ENCODE measurements at places on chromosomes 3 and 15.

- DNase-seq: no peak
These were observed 33.6 kb downstream of the GOLGA6L10 start for GRCh38 chr15:82315519-82316246.

GRCh38 chr3:52217409-52217805, 8.0 kb downstream of the TLR9 start:
- no peak for DNase-seq

GRCh38 chr3:64022451-64023186, 675 bp downstream of the PSMD6 start:
- DNase-seq: no peak

DNA sequence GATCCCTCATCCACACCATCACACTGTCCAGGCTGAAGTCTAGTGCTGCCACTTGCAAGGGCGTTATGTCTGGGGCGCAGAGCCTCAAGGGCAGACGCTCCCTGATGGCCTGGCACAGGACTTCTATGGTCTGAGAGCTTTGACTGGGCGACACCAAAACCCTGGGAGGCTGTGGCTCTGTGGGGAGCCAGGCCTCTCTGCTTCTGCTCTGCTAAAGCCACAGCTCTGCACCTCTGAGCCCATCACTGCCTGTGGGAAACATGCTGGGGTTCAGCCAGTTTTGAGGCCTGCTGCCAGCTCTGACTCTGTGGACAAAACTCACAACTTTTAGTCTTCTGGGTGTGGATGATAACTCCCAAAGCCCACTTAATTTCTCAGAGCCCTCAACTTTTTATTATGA, 6.3 kb upstream of the LCTL start:
- no peak for DNase-seq

DNA sequence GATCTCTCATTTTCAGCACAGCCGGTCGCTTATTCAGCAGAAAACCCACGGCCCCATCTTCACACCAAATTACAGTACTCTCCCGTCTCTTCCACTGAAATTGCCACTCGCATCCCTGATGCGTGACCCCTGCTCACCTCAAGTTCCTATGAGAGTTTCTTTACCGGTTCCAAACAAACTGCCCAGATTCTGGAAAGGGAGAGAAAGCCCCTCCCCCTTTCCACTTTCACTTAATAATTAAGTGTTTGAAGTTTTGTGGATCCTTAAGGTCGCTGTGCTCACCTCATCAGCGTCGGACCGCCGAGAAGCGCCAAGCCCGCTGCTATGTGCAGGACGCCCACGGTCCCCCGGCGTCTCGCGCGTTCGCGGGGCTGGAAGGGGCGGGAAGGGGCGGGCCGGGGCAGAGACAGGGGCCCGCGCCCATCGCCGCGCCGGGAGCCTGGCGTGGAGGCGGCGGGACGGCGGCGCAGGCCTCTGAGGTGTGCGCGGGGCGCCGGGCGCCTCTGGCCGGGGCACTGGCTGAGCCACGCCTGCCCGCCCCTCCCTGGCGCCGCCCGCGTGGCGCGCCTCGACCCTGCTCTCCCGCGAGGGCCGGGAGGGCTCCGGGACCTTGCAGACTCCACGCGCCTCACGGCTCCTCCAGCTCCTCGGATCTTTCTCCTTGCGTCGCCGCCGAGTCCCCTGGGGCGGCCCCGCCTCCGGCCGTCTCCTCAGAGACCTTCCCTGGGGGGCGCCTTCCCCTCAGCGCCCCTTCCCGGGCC, at the start of gene GPR156:
Gene GPR156 (minus strand): TSS at position 476 of the 761 bp plus-strand sequence. CDS start 41,124 bp downstream, outside the sequence.
- no peak for DNase-seq

DNA sequence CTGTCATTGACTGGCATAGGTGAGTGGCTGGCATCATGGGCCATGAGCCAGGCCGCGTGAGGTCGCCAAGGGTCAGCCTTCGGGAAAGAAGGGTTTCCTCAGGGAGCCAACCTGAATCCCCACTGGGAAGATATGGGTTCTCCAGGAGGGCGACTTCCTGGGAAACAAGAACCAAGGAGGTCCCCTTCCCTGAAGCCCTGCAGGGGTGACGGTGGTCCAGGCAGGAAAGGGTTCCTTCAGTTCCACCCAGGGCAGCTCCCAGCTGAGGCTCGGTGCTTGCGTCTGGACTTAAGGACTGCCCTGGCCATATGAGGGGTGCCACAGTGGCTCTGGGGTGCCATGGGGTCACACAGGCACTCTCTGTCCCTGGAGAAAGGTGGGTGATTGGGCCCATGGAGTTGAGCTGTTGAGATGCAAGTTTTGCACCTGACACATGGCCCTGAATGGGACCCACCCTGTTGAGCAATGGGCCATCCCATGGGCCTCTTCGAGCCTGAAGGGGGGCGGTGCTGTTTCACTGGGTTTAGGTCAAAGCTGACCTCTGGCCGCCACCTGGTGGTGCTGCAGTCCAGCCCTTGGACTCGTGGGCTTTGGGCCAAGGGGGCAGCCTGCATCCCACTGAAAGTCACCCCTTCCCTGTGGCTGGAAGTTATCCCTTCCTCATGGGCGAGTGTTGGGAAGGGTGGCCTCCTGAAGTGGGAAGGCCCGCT, 228.1 kb downstream of the SNRPN start:
- DNase-seq: no peak

DNA sequence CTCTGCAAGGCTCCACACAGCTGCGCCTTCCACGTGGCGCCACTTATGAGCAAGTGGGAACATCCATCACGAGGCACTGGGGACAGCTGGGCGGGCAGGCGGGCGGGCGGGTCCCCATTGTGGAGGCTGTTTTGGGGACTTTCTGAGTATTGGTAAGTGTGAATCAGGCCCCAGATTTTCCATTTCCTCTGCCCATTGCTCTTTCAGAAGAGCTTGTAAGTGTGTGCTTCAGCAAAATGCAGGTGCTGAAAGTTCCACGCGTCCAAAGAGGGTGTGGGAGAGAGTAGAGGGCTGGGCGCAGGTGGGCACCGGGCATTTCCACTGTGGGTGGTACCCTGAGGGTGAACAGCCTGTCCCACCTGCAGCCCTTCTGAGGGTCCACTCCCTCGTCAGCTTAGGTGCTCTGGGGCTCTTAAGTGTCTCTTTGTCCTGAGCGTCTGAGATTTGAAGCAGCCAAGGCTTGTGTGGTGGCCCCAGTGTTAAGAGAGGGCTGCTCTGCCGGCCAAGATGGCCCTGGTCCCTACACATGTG, 177.1 kb downstream of the RPLP1 start:
- DNase-seq: no peak

GRCh38 chr3:69867941-69868505, 128.8 kb downstream of the MITF start:
- DNase-seq: no peak

DNA sequence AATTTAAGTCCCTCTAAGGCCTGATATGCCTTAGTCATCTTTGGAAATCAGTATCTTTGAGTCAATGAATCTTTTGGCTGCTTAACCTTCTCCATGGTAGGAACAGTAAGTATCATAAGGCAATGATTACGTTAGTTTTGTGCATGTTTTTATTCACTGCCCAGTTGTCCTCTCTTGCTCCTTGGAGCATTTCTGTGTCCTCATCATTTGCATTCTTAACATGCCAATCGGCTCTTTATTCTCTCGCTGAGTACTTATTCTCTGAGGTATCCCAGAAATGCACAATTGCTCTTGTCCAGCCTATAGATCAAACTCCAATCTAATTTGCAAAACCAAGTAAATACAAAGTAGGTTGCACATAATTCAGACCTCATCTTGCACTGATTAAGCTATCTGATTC, 405.0 kb upstream of the IL12A start:
- no peak for DNase-seq

DNA sequence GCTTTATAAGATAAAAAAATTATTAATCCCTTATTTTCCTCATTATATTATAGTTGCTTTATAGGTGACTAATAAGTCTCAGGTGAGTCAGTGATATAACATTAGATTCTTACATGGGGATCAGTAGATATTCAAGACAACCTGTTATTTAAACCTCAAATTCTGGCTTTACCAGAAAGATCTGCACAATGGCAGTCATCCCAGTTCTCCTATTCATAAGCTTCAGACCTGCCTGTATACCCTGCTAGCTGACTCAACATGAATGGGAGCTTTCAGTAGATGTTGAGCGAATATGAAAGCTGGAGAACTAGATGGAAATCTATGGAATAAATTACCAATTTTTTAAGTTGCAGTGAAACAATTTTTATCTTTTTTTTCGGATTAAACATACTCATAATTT, 20.5 kb upstream of the CCDC54 start:
- DNase-seq: no peak

DNA sequence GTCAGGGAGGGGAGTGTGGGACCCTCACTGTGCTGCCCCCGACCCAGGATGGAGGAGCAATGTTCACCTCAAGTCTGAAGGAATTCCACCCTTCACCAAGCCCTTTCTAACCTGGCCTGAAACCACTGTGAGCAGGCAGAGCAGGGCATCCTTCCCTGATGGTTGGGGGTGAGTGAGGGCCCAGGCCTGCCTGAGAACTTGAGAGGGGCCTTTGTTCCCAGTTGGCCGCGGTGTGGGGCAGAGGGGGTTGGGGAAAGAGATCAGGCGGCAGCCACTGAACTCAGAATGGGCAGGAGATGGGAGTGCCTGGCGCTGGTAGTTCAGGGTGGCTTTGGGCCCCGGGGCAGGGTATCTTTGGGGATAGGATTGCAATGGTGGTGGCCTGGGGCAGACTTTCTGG, 103.5 kb upstream of the RPL32 start:
- no peak for DNase-seq

DNA sequence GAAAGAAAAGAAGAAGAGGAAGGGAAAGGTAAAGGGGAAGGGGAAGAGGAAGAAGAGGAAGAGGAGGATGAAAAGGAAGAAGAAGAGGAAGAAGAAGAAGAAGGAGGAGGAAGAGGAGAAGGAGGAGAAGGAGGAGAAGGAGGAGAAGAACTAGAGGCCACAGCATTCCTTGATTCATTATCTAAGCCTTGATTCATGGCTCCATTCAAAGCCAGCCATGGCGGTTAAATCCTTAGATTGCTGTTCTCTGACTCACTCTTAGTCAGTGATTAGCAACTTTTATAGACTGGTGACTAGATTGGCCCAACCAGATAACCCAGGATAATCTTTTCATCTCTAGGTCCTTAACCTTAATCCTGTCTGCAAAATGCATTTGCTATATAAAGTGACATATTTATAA, 47.6 kb downstream of the OSTN start:
- DNase-seq: no peak

- DNase-seq: no peak
These were observed 53.6 kb downstream of the LMCD1 start for GRCh38 chr3:8555113-8555661.

DNA sequence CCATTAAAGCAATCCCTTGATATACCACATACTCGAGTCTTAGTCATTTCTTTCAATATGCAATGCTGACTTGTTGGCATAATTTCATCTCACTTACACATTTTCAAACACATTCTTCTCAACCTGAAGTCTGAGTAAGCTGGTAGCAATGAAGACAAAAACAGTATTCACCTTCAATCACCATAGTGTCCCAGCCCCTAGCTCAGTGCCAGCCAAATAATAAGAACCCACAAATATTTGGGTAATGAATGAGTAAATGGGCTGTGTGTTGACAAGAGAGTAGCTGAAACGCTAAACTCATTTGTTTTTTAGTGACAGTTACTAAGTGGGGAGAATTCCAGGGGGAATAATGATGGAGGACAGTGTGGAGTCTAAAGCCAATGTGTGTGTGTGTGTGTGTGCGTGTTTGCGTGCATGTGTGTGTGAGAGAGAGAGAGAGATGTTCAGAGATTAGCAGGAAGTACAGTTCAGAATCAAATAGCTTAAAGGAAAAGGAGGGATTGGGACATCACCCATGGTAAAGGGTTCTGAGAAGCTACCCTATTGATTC, 165.7 kb downstream of the GAP43 start:
- DNase-seq: no peak

- peak; percentile 18 for DNase-seq
These were observed 27.3 kb downstream of the ATOSA start for GRCh38 chr15:52651868-52652267.

GRCh38 chr3:18679238-18679637, 254.1 kb upstream of the SATB1 start:
- no peak for DNase-seq

GRCh38 chr15:101176625-101177024, 75.2 kb downstream of the CHSY1 start:
- no peak for DNase-seq

GRCh38 chr3:133125171-133125570, 87.0 kb downstream of the TMEM108 start:
- no peak for DNase-seq

DNA sequence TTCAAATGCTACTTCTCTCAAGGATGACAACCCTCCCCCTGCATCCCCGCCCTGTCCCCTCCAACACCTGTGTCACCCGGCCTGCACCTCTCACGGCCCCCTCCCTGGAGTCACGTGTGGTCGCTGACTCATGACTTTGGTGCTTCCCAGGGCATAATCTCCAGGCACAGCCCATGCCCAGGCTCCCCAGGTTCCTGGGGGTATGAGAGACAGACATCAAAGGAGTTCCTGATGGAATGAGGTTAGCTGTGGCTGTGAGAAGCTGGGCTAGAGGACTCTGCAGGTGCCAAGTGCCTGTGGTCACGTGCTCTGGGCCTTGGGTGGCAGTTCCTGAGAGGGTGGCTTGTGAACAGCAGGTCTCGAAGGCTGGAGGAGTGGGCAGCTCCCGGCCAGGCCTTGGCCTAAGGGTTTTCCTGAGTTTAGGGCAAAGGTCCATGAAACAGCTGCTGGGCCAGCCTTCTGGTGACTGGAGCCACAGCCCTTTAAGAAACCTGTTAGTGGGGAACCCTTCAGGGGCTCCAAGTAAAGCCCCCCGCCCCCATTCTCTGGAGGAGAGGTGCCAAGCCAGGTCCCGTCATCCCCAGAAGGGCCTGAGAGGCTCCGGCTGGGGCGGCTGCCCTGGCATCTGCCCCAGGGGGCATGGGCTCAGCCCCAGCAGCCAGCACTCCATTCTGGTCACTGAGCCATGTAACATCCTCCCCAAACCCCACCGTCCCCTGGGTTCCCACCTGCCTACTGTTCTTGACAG, 230.0 kb downstream of the XXYLT1 start:
- DNase-seq: no peak

GRCh38 chr15:39629371-39629770, 48.5 kb downstream of the THBS1 start:
- DNase-seq: peak; percentile 52

DNA sequence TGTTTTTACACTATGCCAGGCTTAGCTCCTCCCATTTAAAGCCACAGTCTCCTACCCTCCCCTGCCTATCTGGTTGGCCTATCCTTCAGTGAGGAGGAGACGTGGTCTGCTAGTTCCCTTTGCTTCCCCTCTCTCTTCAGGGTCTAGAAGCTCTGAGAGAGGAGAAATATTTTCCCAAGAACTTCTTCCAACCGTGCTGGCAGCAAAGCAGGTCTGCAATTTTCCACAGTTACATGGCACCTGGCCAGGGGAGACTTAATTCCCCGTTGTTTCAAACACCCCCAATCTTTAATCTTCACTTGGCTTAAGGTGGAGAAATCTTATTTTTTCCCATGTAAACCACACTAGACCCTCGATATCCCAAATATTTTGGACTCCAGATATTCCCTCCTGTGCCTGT, 149.5 kb upstream of the MCTP2 start:
- no peak for DNase-seq

DNA sequence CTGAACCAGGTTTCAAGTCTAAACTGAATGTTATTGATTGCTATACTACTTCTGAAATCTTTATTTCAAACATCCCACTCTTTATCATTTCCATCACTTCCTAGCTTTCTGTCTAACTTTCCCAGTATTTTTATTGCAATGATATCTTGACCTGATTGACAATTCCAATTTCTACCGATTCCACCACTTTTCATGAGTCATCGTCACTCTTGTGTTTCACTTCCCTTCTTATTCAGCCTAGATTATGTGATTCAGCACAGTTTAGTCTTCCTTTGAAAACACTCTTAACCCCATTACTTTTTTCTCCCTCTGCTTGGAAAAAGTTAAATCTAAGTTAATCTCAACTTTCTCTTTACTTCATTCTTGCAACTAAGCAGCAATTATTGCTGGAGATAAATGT, 62.6 kb downstream of the SLC7A14 start:
- DNase-seq: no peak
